ENCODE measurements at places on chromosomes 11 and 22.

- DNase-seq = no peak
These were observed 12.9 kb downstream of the ARHGEF17 start for GRCh38 chr11:73320763-73321603.

- DNase-seq = no peak
These were observed 8.5 kb downstream of the SPON1 start for GRCh38 chr11:13970986-13971385.

- no peak for DNase-seq
These were observed 43.1 kb upstream of the GCAT start for GRCh38 chr22:37764622-37765021.

GRCh38 chr11:71190551-71190950, 61.8 kb downstream of the SHANK2 start:
- no peak for DNase-seq

GRCh38 chr11:66151273-66151672, 81.2 kb downstream of the PACS1 start:
- DNase-seq = no peak

- no peak for DNase-seq
These were observed 51.9 kb upstream of the PTPRJ start for GRCh38 chr11:47928426-47928825.

- DNase-seq = no peak
These were observed 10.5 kb downstream of the CD3E start for GRCh38 chr11:118314988-118315411.

GRCh38 chr22:47781427-47782111, 1019.1 kb downstream of the TBC1D22A start:
- DNase-seq = no peak

DNA sequence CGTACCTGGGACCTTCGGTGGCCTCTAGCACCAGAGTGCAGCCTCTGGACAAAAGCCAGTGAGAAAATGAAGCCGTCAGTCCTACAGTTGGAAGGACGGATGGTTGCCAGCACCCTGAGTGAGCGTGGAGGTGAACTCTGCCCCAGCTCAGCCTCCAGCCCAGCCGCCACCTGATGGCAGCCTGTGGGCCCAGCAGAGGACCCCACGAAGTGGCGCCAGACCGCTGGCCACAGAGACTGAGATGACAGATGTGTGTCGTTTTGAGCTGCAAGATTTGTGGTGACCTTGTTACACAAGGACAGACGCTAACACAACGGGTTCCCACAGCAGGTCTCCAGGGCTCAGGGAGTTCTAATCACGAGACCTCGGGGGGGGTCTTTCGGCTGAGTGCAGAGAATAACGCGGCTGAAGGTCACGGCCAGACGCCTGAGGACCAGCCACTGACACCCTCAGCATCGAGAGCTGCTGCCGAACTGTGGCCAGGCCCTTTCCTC, 75.0 kb downstream of the BRD1 start:
- no peak for DNase-seq

DNA sequence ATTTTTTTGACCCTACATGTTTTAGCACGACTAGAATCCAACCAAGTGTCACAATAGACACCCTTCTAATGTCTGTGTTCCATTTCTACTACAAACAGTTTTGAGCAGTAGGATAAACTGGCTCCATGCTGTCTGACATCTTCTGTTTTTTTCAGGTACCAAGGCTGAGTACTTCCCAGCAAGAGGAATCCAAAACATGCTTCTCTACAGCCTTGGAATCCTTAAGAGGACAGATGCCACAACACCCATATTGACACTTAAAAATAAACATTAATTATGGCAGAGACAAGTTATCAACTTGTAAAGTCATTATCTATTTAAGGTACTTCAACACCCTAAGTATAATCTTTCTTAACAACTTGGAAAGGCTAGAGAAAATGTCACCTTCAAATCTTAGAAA, 54.2 kb downstream of the LGR4 start:
- DNase-seq = no peak

GRCh38 chr11:128709402-128709801, 15.5 kb downstream of the FLI1 start:
- no peak for DNase-seq

- DNase-seq = peak; percentile 15
These were observed 62.7 kb downstream of the STK33 start for GRCh38 chr11:8531312-8531711.
